Stimulated activated CD8-positive, alpha-beta memory T cell treated with anti-CD3 and anti-CD28 coated beads, Interleukin-4, amount 100 ng/mL, for 1 hour (primary cell): ENCODE measurements at places on chromosomes 1 and 21.

DNA sequence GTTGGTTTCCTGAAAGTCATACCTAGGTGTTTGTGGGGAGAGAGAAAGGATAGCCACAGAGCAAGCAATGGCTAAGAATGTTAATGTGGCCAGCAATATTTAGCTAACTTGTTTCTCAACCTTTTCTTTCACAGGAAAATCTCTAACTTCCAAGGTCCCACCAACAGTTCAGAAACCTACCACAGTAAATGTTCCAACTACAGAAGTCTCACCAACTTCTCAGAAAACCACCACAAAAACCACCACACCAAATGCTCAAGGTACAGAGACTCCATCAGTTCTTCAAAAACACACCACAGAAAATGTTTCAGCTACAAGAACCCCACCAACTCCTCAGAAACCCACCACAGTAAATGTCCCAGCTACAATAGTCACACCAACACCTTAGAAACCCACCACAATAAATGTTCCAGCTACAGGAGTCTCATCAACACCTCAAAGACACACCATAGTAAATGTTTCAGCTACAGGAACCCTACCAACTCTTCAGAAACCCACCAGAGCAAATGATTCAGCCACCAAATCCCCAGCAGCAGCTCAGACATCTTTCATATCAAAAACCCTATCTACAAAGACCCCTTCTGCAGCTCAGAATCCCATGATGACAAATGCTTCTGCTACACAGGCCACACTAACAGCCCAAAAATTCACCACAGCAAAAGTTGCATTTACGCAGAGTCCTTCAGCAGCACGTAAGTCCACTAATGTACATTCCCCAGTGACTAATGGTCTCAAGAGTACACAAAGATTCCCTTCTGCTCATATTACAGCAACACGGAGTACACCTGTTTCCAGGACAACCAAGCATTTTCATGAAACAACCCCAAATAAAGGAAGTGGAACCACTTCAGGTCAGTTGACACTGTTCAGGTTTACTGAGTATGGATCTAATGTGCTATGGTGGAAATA is 15.3 kb downstream of the CD55 start:
- no peak for DNase-seq

- no peak for DNase-seq
Observed at GRCh38 chr1:246043556-246043955, 463.5 kb downstream of the SMYD3 start.

DNA sequence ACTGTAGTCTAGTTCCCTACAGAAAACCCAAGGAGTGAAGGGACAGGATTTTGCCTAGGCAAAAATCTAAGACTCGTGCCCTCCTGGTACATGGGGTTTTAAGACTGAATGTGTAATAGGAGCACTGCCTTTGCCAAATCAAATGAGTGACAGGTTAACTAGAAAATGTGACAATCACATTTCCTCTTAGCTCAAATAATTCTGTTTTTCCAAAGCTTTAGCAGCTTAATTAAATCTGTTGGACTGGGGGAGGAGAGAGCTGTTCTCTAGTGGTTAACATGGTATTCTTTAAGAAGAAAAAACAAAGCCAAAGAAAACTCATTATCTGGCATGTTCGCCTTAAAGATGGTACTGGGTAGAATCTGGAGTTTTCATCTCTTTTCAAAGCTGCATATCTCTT is 12.6 kb downstream of the FNDC5 start:
- no peak for DNase-seq

GRCh38 chr1:94063379-94063778 is 57.6 kb downstream of the ABCA4 start:
- no peak for DNase-seq

GRCh38 chr1:177023726-177024125 is 140.8 kb downstream of the ASTN1 start:
- no peak for DNase-seq

DNA sequence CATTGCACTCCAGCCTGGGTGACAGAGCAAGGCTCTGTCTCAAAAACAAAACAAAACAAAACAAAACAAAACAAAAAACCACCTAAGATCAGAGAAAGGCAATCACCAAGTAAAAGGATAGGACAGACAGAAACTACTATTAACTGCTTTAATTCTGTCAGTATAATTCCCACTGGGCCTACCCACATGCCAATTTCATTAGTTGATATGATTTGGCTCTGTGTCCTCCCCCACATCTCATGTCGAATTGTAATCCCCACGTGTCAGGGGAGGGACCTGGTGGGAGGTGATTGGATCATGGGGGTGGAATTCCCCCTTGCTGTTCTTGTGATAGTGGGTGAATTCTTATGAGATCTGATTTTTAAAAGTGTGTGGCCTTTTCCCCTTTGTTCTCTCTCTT is 27.2 kb upstream of the CAPZB start:
- no peak for DNase-seq

GRCh38 chr21:45383111-45383614 is 21.8 kb upstream of the COL18A1 start:
- DNase-seq, result no peak

- DNase-seq, result no peak
Observed at GRCh38 chr1:28853093-28853742, 41.2 kb downstream of the OPRD1 start.

DNA sequence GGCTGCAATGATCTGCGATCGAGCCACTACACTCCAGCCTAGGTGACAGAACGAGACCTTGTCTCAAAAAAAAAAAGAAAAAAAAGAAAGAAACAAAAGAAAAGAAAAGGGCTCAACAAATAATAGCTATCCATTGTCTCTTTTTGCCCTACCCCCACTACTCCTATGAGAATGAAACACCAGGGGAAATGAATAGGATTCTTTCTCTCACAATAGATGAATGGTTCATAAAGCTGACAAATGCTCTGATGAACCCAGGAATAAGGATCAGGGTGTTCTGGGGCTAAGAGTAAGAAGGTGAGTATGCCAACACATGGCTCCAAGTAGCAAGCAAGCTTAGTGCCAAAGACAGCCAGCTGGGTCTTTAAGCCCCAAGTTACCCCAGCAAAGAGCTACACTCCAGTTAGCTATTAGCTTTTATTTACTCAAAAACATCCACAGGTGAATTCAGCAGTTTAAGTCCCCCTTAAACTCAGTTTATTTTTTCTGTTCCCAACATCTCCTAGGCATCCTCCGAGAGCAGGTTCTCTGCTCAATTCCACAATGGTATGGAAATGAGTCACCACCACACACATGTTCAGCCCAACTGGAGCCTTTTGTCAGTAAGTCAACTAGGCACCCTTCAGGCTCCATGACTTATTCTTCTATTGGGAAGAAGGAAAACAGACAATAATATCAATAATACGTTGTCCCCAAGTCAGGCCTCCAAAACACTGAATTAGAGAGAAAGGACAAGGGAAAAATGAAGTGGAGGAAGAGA is 4.2 kb downstream of the ADORA3 start:
- no peak for DNase-seq

GRCh38 chr1:86753700-86754099 is 49.3 kb downstream of the SH3GLB1 start:
- DNase-seq, result no peak

DNA sequence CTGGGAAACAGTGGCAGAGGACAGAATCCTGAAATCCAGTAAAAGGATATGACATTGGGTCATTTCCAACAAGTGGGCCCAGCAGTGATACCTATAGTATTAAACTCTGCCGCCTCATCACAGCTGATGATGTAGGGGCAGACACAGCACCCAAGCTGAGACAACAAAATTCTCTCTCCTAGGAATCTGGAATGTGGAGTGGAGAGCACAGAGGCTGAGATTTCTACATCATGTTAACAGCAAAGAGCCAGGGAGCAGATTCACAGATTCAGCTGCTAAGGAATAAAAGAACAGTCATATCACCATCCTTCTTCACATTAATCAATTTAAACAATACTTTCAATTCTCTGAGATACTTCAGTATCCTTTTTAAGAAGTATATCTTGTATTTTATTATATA is 61.9 kb downstream of the CRP start:
- no peak for DNase-seq

DNA sequence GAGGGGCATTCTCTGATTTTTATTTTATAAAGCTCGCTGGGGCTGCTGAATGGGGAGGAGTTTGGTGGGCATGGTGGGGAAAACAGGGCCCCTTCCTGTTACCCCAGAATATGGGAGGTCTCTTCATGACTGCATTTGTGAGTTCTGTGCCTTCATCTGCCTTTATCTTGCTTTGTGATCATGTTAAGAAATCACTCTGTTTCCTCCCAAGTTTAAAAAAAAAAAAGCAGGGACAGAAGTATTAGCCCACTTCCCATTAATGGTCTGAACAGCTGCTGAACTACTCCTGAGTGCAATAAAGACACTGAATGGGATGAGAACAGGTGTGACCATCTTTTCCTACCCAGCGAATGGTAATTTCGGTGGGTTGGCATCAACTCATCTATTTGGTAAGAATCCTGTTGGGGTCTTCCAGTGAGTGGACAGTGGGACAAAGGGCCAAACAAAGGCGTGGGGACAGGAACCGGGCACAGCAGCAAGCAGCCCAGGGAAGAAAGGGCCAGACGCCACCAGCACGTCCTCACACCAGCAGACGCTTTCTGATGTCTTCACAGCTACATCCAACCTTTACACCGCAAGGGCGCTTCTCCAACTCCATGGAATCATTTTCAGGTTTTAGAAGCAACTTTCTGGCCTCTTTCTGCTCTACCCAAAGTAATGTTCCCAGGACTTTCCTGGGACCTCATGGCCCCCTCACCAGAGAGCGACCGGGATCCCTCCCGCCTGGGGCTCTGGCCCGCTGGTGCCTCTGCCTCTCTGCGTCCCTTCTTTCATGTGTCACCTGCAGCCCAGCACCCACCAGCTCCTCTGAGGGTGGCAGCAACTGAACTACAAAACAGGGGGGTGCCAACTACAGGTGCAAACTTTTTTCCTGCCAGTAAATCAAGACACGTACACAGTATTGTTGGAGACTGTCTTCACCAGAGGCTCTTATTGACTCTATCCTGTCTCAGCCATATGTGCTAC is 160.2 kb downstream of the ADSS2 start:
- no peak for DNase-seq

- no peak for DNase-seq
Observed at GRCh38 chr1:109668123-109668775, 392 bp downstream of the GSTM2 start.

DNA sequence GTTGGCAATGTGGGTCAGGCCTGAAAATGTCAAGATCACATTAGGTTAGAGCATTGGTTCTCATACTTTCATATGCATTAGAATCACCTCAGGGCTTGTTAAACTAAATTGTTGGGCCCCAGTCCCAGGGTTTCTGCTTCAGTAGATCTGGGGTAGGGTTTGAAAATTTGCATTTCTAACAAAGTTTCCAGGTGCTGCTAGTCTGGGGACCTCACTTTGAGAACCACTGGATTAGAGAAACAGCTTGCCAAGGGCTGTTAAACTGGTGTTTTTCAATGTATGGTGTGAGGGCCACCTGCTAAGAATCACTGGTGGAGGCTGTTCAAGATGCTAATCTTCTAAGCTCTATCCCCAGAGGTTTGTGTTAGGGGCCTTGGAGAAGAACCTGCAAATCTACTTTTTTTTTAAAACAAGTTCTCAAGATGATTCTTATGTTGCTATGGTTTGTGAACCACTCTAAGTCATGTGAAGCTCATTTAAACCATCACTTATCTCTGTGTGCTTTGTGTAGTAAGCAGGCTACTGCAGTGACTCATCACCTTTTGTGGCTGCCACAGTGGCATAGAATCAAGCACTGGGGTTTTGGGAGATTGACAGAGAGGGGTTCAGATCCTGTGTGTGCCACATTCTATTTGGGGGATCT is 152.2 kb downstream of the S1PR1 start:
- DNase-seq, result no peak

- no peak for DNase-seq
Observed at GRCh38 chr1:16091296-16091695, 17.8 kb upstream of the FAM131C start.

- DNase-seq, result no peak
Observed at GRCh38 chr1:67134695-67135094, at the start of gene C1orf141. C1orf141 (minus strand) TSS chr1:67134970; CDS start chr1:67127240, 7,730 bp downstream.

GRCh38 chr1:190179817-190180216 is 297.8 kb downstream of the BRINP3 start:
- DNase-seq, result no peak

- DNase-seq, result no peak
Observed at GRCh38 chr21:46253610-46254124, 25.1 kb upstream of the LSS start.

GRCh38 chr1:18546026-18546425 is 65.3 kb downstream of the KLHDC7A start:
- no peak for DNase-seq

GRCh38 chr21:31186916-31187315 is 148.6 kb upstream of the KRTAP19-8 start:
- DNase-seq, result no peak

GRCh38 chr1:30473922-30474817 is 249.2 kb downstream of the MATN1 start:
- no peak for DNase-seq

DNA sequence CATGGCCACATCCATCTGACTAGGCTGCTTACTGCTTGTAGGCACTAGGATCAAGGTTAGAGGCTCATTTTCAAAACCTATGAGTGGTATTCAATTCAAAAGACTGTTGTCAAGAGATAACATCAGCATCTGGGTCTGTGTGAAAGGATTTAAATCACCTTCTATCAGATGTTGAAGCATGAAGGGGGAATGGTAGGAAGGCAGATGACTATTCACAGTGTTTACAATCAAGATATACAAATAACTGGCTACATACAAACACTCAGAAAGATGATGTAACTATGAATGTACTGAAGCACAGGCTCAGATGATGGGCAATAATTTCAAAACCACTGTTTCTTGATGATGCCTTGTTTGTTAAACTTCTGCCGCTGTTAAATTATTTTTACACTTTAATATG is 249.2 kb downstream of the SLC45A1 start:
- no peak for DNase-seq

GRCh38 chr1:198933515-198934222 is 294.8 kb downstream of the PTPRC start:
- DNase-seq, result no peak

GRCh38 chr21:27365394-27365793 is 398.5 kb upstream of the ADAMTS5 start:
- DNase-seq, result no peak

DNA sequence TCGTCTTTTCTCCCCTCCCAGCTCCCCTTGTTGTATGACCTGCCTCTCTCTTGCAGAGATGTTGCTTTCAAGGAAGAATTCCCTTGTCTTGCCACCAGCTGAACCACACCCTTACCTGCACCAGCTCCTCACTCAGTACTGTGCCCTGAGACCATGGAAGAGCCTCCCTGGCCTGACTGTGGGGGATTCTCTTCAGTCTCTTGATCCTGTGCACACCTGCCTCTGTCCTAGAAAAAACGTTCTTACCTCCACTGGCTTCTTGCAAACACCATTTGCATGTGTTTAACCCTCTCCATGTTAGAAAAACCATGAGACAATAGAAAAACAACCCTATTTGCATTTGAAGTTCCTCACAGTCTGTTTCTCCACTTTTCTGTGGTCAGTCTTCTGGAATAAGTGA is 43.3 kb upstream of the FCRL4 start:
- DNase-seq, result no peak

- DNase-seq, result no peak
Observed at GRCh38 chr1:113042285-113043143, 30.5 kb upstream of the LRIG2 start.

DNA sequence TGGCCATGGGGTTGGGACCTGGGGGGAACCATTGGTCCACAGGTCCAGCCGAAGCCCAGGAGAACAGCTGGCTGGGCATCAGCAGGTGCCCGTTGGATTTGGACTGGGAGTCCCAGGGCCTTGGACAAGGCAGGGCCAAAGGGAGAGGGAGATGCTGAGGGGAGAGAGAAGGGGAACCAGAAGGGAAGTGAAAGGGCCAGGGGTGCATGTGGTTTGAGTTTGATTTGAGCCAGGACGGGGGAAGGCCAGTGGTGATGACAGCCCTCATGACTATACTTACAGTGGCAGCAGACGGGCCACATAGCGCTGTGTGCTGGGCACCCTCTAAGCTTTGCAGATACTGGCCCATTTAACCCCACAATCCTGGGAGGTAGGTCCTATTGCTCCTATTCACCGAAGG is 18.8 kb downstream of the AGRN start:
- no peak for DNase-seq
